ENCODE measurements at places on chromosomes 11 and 22.

DNA sequence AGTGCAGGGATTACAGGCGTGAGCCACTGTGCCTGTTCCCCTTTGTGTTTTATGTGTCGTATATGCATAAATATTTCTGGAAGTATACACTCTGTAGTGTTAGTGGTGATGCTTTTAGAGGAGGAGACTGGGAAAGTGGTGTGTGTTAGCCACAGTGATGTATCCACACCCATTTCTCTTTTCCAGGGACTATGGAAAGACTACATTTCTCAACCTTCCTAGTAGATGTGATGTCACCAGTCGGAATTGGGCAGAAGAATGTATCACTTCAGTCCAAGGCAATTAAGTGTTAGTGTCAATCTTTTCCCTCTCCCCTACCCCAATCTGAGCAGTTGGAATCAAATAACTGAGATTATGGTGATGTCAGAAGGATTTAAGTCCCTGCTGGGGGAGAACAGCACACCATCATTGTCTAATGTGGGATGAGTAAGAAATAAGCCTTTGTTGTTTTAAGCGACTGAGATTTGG lies 5.8 kb upstream of the ATG16L2 start:
- no peak for DNase-seq

DNA sequence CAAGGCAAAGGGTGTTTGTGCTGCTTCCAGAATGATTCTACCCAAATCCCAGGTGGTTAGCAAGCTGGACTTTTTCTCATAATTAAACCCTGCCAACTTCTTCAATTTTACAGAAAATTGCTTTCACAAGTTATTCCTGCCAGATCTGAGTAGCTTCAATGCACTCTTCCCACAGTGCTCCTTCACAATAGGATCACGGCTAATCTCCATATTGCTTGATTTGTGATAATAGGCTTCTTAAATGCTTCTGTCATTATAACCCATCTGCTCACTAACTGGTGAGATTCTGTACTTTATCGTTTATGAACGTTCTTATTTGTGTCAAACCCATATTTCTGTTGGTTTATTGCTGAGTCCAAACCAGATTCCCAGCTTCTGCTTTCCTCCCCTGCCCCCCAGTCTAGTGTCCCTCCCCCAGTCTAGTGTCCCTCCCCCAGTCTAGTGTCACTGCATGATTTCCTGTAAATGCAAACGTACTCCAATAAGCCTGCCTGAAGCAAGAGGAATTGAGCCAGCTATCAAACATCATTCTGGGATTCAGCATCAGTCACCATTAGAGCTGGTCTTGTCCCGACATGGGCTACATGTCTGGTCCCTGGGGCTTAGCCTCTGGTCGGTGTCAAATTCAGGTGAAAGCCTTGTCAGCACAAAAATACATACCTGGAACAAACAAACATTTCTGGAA lies 14.0 kb downstream of the MMP3 start:
- no peak for DNase-seq

DNA sequence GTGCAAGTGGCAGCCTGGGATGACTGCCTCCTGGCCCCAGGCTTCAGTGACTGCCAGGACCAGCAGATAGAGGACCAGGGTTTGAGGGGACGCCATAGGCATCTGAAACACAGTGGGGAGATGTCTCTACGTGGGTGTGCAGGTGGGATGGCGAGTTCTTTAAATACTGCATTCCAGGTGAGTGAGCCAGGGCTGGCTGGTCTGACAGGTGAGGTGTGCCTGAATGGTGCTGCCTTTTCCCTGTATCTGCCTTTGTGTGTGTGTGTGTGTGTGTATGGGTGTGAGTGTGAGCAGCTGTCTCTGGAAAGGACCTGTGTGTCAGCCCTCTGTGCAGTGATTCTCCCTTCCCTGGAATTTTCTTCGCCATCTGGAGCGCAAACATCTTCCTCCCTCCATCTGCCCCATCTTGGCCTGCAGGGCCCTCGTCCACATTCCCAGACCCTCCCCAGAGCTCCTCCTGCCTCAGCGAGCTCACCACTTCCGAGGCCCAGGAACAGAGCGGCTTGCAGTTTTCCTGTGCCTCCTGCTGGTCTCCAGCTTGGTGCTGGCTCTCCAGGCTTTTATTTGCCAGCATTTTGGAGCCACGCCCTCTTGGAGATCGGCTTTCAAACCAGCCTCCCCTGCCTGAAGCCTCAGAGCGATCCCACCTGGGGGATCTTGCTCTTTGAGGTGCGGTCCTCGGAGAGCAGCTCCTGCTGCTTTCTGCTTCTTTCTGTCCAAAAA lies at the start of gene GPHA2:
Gene GPHA2 (minus strand): TSS at position 535 of the 723 bp plus-strand sequence. CDS start 433 bp downstream, at position 102.
- no peak for DNase-seq

- no peak for DNase-seq
These were observed 435.5 kb downstream of the LUZP2 start for GRCh38 chr11:24932110-24933000.

DNA sequence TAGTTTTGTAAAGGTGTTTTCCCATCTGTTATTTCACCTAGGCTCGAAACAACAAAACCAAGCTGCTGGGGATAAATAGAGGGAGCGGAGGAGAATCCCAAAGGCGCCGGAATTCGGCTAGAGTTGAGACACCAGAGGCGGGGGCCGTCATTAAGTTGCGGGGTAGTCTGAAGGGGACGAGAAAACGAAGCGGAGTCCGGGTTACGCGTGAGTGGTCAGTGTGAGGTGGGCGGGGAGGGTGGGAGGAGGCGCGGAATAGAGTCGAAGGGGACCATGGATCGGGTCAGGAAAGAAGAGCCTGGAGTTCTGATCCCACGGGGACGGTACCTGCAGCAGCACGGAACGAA lies 361 bp downstream of the SRPRA start:
- no peak for DNase-seq

- DNase-seq: no peak
These were observed 36.6 kb downstream of the METTL15 start for GRCh38 chr11:28144808-28145207.

GRCh38 chr22:31707519-31707918 lies 42.4 kb downstream of the PRR14L start:
- DNase-seq: no peak

DNA sequence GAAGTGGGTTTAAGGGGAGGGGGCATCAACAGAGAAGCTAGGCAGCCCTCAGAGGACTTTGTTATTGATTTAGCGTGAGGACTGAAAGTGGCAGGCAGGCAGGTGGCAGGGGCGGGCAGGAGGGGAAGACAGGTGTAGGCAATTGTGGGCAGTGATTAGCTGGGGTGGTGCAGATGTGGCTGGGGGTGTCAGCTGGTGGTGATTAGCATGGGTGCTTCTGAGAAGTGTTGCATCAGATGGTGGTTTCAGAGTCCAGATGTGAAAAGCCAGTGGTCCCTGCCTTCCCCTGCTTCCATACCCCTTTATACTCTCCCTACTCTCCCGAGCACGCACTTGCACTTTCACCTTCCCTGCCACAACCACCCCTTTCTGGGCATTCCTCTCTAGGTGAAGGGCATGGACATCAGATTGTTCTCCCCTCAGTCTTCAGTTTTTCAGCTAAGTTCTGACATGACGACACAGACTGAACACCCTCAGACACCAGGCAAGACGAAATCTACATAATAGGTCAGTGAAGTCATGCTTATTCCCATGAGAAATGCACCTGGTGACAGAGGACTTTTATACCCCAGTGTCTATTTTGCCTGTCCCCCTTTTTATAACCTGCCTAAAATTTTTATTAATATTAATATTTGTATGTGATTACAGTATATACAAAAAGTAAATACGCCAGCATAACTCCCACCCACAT lies 435.7 kb upstream of the CADM1 start:
- DNase-seq: no peak

DNA sequence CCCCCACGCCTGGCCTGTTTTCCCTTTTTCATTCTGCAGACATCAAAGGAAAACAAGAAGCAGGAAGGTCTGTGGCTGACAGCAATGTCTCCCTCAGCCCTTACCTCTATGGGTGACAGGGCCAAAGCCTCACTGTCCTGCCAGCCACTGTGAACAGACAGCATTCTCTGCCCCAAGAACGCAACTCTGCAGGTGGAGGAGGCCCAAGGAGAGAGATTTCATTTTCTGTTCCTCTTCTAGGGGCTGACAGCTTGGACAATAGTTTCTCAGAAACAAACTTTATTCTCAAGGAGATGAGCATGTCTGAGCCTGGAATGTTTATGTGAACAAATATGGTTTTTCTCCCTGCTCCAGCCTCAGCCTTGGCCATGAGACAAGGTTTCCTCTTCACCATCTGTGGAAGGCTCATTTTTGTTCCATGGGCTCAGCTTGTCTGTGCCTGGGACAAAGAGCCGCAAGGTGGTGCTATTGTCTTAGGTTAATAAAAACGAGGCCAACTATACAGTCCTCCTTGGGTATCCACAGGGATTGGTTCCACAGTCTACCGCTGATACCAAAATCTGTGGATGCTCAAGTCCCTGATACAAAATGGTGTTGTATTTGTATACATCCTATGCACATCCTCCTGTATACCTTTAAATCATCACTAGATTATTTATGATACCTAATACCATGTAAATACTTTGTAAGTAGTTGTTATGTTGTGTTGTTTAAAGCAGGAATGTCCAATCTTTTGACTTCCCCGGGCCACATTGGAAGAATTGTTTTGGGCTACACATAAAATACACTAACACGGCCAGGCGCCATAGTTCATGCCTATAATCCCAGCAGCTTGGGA lies 5.8 kb downstream of the PIWIL3 start:
- DNase-seq: peak; percentile 59

GRCh38 chr11:115774756-115775155 lies 270.5 kb upstream of the CADM1 start:
- DNase-seq: no peak

GRCh38 chr11:115396533-115396932 lies 107.7 kb downstream of the CADM1 start:
- DNase-seq: no peak

DNA sequence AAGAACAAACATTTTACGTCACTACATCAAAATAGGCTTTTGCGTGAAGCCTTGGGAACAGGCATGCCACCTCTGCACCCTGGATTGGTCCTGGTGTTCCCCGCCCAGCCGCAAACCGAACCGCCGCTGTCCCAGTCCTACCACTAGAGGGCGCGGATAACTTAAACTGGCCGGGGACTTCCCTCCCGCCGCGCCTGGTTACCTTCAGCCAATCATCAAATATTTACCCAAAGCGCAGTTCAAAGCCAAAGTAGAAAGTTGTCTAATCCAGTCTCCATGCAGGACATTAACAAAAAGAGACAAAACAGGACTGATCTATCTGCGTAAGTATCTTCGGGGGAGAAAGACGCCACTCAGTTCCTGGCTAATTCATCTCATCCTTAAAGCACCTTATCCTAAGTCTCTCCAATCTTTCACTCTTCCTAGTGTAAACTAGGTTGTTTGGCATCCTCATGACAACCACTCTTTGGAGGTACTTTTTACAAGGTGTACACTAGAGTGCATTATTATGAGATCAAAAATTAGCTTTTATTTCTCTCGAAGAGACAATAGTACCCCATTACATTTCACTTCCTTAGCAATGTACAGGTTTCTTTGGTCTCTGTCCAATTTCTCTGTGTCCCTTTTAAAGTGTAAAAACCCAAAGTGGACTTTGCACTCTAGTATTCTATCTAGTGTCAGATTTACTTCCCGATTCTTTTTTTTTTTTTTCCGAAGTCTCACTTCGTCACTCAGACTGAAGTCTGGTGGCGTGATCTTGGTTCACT lies 3.9 kb upstream of the CRY2 start:
- peak; percentile 98 for DNase-seq

DNA sequence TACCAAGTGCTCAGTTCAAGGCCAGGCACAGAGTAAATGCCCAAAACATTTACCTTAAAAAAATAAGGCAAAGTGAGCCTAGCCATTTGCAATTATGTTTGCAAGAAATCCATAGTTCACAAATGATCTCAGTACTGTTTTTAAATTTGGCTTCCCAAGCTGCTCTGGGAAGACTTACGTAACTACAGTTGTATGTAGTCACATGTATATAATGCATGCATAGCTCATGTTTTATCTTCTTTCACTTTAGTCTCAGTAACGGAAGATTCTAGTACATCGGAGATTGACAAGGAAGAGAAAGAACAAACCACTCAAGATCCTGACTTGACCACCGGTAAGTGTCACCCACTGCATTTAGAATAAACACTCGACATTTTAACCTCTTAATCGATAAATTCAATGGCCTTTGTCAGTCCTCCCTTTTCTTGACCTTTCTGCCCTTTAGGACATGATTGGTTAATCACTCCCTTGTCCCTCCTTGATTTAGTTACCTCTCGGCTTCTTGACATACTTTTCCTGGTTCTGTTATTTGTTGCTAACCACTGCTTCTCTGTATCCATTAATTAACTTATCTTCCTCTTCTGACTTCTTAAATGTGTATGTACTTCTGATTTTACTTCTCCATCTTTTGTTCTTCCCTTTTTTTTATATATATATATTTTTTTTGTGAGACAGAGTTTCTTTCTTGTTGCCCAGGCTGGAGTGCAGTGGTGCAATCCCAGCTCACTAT lies 18.0 kb upstream of the JHY start:
- no peak for DNase-seq

- DNase-seq: no peak
These were observed 22.5 kb downstream of the PARVB start for GRCh38 chr22:44046485-44047141.

- DNase-seq: no peak
These were observed 882 bp upstream of the MAP4K2 start for GRCh38 chr11:64803846-64804345.

- no peak for DNase-seq
These were observed 48.5 kb downstream of the BRD1 start for GRCh38 chr22:49779211-49779610.

GRCh38 chr11:69283446-69283845 lies 10.5 kb upstream of the MYEOV start:
- no peak for DNase-seq

- DNase-seq: no peak
These were observed 547.9 kb downstream of the BUD13 start for GRCh38 chr11:116224889-116225200.

GRCh38 chr22:26448334-26448733 lies 19.3 kb downstream of the ASPHD2 start:
- no peak for DNase-seq

GRCh38 chr11:117434481-117434880 lies 106.8 kb downstream of the CEP164 start:
- no peak for DNase-seq

DNA sequence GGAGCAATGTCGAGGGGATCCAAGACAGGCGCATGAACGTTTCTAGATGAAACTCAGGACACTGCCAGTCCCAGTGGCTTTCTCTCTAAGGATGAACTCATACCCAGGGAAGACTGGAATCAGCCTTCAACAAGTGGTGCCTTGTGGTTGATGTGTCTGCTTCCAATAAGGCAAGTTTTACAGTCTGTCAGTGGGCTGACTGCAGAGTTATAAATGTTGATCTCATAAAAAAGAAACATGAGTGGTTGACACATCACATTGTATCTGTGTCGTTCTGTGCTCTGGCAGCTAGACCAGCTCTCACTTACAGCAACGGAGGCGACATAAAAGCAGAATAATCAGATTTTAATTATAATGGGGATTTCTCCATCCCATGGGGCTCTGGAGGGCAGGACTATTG lies 96.7 kb downstream of the SNX19 start:
- no peak for DNase-seq

- DNase-seq: no peak
These were observed 26.4 kb downstream of the C11orf91 start for GRCh38 chr11:33674035-33674814.

DNA sequence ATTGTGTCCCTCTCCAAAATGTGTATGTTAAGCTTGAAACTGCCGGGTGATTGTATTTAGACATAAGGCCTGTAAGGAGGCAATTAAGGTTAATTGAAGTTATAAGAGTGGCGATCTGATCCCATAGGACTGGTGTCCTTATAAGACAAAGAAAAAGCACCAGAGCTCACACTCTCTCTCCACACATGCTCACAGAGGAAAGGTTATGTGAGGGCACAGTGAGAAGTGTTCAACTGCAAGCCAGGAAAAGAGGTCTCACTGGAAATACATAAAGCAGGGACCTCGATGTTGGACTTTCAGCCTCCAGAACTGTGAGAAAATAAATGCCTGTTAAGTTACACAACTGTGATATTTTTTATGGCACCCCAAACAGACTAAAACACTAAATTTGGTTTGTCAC lies 1233.8 kb upstream of the CNTN5 start:
- DNase-seq: no peak
